ENCODE measurements at places on chromosomes 2 and 18. TPM values are rescaled to one million over a fixed set of nuclear protein-coding genes. Genes with fewer than 3 reads are reported as not detected.

Gene ANKRD30B
- not detected for total RNA-seq

Gene EML6
- total RNA-seq, result 4.1 TPM

Gene ALK
- not detected for total RNA-seq

Gene GLI2
- 2.6 TPM for total RNA-seq

Gene UGT1A8
- not detected for total RNA-seq

Gene RGPD3
- under 0.01 TPM for total RNA-seq

Gene CFAP65
- 0.20 TPM for total RNA-seq

Gene PROC
- not detected for total RNA-seq

Gene SLC8A1
- total RNA-seq, result 2.6 TPM

Gene EMILIN1
- 51.6 TPM for total RNA-seq

Gene C2orf15
- not detected for total RNA-seq

Gene TTL
- 80.0 TPM for total RNA-seq

Gene FAM228A
- total RNA-seq, result not detected

Gene MOCOS
- 8.8 TPM for total RNA-seq

Gene PID1
- total RNA-seq, result 18.2 TPM

Gene STK39
- 14.7 TPM for total RNA-seq

Gene IGFBP2
- 4.0 TPM for total RNA-seq

Gene NAGK
- 25.2 TPM for total RNA-seq

Gene UGT1A10
- total RNA-seq, result not detected

Gene RAB17
- total RNA-seq, result not detected

Gene RBM45
- 18.2 TPM for total RNA-seq

Gene LIMS4
- 1.5 TPM for total RNA-seq

Gene IL36RN
- not detected for total RNA-seq

Gene FER1L5
- total RNA-seq, result 0.39 TPM

Gene UGT1A6
- not detected for total RNA-seq

Gene MYO7B
- 0.37 TPM for total RNA-seq

Gene ANXA4
- 26.2 TPM for total RNA-seq

Gene RAB6C
- total RNA-seq, result not detected

Gene CSRNP3
- total RNA-seq, result 0.73 TPM

Gene USP37
- total RNA-seq, result 17.6 TPM
